Kidney epithelial cell (primary cell): ENCODE measurements at places on chromosomes 16 and 17.

- DNase-seq, result no peak
Observed at GRCh38 chr16:818592-818991, 18.1 kb upstream of the GNG13 start.

DNA sequence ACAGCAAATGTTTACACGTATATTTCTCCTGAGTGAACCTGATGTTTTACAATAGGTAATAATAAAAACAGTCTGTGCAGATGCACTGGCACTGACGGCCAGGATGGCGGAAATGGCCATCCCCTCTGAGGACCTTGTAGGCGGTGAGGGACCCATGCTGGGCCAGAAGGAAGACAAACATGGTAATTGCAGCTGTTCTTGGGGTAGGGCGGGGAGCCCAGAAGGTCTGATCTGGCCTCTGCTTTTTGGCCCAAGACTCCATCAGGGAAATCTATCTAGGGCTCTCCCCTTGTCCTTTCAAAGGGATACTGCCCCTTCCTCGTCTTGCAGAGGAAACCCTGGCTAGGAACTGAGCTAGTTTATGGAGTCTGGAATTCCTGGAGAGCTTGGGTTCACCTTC lies 7.4 kb upstream of the LGALS9 start:
- DNase-seq, result no peak

- DNase-seq, result no peak
Observed at GRCh38 chr17:66431910-66432309, 129.5 kb downstream of the PRKCA start.

DNA sequence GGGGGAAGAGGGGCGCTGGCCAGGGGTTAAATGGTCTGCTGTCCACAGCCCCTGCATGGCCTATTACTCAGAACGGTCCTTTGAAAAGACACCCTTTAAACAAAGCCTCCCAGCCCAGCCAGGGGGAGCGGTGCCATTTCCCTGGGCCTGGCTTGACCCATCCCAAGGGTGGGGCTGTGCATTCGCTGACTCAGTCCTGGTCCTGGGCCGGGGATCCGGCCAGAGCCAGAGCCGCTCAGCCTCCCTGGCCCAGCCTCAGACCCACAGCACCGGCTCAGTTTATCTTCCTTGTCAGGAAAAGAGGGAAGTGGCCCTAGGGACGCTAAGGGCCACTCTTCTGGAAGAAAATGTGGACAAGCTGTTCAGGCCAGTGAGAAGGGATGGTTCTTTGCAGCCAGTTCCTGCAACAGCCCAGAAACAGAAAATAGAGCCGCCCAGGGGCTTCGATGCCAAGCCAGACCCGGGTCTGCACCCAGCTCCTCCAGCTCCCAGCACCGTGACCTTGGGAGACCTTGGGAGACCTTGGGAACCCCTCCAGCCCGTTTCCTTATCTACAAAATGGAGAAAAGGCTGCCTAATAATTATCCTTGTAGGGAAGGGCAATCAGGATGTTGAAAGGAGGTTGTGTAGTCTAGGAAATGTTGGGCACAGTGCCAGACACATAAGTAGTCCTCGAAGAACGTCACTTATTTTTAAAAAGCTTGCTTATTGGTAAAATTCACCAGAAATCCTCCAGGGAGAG lies 82.5 kb downstream of the ZDHHC7 start:
- DNase-seq, result no peak

DNA sequence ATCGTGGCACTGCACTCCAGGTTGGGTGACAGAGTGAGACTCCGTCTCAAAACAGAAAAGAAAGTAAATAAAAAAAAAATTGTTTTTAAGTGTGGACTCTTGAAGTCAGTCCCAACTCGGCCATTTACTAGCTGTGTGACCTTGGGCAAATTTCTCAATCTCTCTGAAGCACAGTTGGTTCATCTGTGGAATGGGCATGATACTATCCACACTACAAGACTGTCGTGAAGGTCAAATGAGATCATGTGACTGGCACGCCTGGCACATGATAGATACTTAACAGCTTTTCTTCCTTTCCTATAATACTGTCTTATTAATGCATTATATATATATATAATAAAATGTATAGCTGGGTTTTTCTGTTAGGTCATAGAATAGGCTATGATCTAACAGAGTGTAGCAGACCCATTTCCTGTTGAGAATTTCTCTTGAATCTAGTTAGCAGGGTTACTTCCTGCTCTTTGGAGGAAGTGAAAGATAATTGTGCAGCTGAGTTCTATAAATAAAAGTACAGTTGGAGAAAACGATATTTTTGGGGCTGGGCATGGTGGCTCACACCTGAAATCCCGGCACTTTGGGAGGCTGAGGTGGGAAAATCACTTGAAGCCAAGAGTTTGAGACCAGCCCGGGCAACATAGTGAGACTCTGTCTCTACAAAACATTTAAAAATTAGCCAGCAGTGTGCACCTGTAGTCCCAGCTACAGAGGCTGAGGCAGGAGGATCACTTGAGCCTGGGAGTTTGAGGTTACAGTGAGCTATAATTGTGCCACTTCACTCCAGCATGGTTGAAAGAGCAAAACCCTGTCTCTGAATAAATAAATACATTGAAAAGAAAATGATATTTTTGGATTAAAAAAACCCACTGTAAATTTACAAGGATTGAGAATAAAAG lies 7.3 kb downstream of the MILR1 start:
- no peak for DNase-seq

- DNase-seq, result no peak
Observed at GRCh38 chr16:28182801-28183200, 29.0 kb downstream of the XPO6 start.

DNA sequence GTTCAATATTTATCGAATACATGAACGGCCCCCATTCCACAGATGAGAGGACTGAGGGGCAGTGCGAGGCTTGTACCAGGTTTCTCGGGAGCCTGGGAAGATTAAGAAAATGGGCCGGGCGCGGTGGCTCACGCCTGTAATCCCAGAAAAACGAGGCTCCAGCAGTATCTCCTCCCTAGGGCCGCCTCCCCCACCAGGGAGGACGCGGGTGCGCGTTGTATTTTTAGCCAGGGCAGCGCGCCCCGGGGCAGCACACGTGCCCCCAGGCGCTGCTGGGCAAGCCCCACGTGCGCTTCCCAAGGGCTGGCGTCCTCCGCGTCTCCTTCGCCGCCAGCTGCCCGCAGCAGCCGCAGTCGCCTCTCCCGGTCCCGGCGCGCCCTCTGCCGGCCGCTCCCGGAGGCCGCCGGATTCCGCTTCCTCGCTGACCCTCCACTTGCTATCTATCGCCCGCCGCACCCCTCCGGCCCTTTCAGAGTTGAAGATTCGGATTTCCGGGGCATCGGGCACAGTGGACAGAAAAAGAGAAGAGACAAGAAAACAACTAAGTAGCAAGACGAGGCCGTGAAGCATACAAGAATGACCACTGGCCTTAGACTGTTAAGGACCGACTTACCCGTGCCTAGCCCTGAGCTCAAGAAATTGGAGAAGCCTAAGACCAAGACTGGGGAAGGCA lies 1.9 kb upstream of the YBX2 start:
- DNase-seq, result no peak

DNA sequence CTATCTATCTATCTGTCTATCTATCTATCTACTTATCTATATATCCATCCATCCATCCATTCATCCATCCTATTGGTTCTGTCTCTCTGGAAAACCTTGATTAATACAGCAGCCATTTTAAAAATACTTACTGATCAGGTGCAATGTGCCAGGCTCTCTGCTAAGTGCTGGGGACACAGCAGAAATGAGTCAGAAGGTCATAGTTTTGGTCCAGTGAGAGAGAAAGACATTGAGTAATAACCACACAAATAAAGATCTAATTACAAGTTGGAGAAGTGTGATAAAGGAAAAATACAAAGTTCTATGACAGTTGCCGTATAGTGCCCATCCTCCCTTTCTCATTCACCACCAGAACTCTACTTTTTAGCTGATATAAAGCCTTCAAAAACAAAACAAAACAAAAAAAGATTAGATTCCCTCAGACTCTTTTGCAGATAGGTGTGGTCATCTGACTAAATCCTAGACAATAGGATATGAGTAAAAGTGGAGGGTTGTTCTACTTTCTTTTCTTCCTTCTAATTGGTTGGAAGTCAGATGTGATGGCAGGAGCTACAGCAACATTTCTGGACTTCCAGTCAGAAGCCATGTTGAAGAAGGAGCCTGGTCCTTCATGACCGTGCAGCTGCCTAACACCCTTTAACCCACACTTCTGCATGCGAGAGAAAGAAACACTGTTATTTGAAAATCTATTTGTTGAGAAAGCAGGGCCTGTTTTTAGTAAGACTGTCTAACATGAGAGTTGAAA lies 72.0 kb upstream of the TOX3 start:
- DNase-seq, result no peak

- DNase-seq, result no peak
Observed at GRCh38 chr16:15949210-15950160, at the start of gene ABCC1. ABCC1 (plus strand) TSS chr16:15949616; CDS start chr16:15949752, 136 bp downstream.

- DNase-seq, result no peak
Observed at GRCh38 chr16:81798311-81799137, 19.4 kb downstream of the PLCG2 start.
